Activated CD4-positive, alpha-beta T cell treated with anti-CD3 and anti-CD28 coated beads for 36 hours (primary cell): ENCODE measurements at places on chromosomes 3 and 15. TPM values are rescaled to one million over a fixed set of nuclear protein-coding genes. Genes with fewer than 3 reads are reported as not detected.

PLXNA1 gene
- 8.8 TPM for total RNA-seq

RLBP1 gene
- not detected for total RNA-seq

CPNE4 gene
- total RNA-seq = not detected

GRCh38 chr3:122681974-122682409, 1.4 kb downstream of the PARP14 start:
- DNase-seq = no peak

GRCh38 chr15:66655511-66655910, 46.5 kb upstream of the SMAD6 start:
- DNase-seq = no peak

DNA sequence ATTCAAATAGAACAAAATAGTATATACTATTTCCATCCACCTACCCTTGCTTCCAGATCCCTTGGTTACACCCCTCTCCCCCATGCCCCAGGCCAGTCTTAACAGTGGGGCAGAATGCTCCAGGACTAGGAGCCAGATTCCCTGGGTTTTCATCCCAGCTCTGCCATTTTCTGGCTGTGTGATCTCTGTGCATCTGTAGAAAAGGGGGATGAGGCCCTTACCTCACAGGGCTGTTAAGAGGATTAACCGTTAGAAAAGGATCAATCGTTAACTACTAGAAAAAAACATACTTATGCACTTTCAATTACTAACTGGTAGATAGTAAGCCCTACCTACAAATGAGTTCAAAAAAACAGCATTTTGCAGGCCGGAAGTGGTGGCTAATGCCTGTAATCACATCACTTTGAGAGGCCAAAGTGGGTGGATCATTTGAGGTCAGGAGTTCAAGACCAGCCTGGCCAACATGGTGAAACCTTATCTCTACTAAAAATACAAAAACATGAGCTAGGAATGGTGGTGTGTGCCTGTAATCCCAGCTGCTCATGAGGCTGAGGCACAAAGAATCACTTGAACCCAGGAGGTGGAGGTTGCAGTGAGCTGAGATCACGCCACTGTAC, 11.7 kb downstream of the EBLN2 start:
- DNase-seq = no peak

DNA sequence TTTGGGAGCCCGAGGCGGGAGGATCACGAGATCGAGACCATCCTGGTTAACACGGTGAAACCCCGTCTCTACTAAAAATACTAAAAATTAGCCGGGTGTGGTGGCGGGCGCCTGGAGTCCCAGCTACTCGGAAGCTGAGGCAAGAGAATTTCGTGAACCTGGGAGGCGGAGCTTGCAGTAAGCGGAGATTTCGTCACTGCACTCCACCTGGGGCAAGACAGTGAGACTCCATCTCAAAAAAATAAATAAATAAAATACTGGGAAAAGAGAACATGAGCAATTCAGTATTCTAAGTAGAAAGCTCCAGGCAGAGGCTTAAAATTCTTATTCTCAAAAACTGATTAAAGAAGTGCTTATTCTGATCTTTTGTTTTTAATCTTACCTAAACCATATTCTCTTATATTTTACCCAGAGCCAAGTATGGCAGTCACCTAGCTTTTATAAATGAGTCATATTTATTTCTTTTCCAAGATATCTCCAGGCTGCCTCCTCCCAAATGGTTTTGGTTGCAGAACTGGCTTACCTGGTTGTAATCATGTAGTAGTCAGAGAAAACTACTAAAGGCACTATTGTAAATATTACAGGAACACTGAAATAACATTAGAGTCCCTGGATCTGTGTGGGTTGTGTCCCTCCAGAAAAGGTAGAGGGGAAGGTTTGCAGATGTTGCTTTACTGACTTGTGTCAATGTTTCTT, 45.8 kb upstream of the DYNC1LI1 start:
- no peak for DNase-seq

GRCh38 chr3:131348911-131349310, 32.7 kb upstream of the NUDT16 start:
- no peak for DNase-seq

- DNase-seq = no peak
Observed at GRCh38 chr3:40680685-40681657, 156.2 kb downstream of the ZNF621 start.

DNA sequence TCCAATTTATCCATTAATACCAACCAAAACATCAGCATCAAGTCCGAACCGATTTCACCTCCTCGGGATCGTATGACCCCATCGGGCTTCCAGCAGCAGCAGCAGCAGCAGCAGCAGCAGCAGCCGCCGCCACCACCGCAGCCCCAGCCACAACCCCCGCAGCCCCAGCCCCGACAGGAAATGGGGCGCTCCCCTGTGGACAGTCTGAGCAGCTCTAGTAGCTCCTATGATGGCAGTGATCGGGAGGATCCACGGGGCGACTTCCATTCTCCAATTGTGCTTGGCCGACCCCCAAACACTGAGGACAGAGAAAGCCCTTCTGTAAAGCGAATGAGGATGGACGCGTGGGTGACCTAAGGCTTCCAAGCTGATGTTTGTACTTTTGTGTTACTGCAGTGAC, 20.8 kb downstream of the LYSMD4 start:
- DNase-seq = no peak

DNA sequence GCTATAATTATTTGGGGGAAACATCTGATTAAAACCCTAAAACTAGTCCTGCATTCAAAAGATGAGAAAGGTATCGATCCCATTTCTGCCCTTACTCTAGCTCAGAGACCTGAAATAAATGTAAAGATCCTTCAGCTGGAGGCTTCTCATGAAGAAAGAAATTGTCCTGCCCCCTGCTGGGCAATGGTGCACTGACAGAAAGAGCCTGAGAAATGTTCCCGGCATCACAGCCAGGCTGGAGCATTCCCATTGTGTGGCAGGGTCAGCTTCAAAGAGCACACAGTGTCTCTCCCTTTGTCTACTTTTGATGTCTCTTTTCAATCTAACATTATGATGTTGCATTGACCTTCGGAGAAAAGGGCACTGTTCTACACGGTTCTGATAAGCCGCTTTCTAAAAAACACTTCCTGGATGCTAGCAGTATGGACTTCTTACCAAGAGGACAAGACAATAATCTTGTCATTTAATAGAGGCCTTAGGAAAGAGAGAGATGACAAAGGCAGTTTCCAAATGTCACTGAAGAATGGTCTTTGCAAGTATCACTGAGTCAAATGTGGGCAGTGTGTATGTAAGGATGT, 287.5 kb downstream of the MAGI1 start:
- DNase-seq = peak; percentile 39
